ENCODE measurements at places on chromosomes 16 and 17.
A peak's percentile ranks its signal among the peaks of the same experiment; 100 is the strongest.

- DNase-seq: no peak
Measured at GRCh38 chr16:87931504-87931903, 4.8 kb downstream of the CA5A start.

- DNase-seq: no peak
Measured at GRCh38 chr17:11705111-11705510, 106.8 kb downstream of the DNAH9 start.

DNA sequence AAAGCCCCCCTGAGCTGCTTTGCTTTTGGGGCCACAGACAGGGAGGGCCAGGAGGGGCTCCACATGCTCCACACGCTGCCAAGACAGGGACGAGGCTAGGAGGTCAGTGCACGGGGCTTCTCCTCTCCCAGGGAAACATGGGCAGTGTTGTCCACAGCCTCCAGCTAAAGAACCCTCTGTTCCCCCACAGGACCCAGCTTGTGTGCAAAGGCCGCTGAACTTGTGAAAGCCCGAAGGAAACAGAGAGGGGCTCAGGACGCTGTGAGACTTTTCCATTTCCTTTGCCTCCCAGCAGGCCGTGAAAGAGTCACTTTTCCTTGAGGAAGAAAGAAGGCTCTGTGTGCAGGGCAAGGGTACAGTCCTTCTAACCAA is 9.7 kb downstream of the CDRT4 start:
- no peak for DNase-seq

GRCh38 chr17:80393241-80393890 is 21.6 kb upstream of the ENDOV start:
- DNase-seq: no peak

GRCh38 chr17:40317345-40317873 is 8.4 kb downstream of the RARA start:
- no peak for DNase-seq

GRCh38 chr16:89922477-89922883 is 662 bp upstream of the TUBB3 start:
- DNase-seq: peak; percentile 69

- no peak for DNase-seq
Measured at GRCh38 chr17:38724337-38724988, 5.7 kb upstream of the CISD3 start.

GRCh38 chr16:29858974-29859373 is 4.1 kb downstream of the CDIPT start:
- DNase-seq: no peak

DNA sequence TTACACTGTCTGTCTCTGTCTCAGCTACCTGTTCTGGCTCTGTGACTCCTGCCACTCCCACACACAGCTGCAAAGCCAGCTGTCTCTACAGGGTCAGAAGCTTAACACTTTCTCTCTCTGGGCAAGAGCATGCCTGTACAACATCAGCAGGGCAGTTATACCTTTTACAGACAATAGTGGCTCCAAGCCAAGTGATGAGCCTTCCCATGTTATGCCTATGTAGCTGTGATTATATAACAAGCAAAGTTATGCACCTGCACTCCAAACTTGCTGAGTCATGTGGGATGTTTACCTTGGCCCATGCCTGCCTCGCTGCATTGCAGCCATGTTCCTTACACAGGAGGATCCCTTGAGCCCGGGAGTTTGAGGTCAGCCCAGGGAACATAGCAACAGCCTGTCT is 31.8 kb upstream of the APPBP2 start:
- DNase-seq: no peak
